T-helper 22 cell (primary cell): ENCODE measurements at places on chromosomes 11 and 22.

DNA sequence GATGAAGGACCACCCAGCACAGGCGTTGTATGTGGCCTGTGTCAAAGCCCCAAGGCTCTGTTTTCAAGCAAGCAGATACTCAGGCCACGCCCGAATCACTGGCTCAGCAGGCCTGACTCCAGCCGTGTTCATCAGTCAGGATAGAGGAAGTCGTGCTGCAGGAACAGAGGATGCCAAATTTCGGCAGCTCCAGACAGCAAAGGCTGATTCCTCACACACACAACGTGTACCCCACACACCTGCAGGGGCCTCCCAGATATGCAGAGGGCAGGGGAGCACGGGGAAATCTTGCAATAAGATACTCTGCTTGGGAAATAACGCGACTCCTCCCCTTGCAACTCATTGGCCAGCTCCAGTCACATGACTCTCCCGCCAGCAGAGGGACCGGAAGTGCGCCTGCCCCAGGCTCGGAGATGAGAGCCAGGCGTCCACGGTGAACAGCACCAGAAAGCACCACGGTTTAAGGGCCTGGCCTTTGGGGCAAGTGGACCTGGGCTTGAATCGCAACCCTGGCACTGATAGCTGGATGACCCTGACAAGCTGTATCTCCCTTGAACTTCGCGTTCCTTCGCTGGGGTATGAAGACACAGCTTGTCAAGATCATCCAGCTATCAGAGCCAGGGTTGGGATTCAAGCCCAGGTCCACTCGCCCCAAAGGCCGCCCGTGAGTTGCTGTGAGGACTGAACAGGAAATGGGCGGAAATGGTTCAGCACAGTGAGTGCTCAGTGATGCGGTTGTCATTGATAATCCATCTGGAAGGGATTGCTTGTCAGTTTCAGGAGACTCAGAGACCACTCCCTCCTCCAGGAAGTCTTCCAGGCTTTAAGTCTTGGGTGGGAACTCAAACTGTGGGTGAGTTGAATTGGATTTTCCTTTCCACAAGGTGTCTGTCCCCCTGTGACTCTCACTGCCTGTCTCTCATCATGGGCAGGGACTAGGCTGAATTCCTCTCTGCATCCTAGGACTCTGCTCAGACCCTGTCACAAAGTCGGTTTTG is 88.5 kb downstream of the MYEOV start:
- DNase-seq = no peak

DNA sequence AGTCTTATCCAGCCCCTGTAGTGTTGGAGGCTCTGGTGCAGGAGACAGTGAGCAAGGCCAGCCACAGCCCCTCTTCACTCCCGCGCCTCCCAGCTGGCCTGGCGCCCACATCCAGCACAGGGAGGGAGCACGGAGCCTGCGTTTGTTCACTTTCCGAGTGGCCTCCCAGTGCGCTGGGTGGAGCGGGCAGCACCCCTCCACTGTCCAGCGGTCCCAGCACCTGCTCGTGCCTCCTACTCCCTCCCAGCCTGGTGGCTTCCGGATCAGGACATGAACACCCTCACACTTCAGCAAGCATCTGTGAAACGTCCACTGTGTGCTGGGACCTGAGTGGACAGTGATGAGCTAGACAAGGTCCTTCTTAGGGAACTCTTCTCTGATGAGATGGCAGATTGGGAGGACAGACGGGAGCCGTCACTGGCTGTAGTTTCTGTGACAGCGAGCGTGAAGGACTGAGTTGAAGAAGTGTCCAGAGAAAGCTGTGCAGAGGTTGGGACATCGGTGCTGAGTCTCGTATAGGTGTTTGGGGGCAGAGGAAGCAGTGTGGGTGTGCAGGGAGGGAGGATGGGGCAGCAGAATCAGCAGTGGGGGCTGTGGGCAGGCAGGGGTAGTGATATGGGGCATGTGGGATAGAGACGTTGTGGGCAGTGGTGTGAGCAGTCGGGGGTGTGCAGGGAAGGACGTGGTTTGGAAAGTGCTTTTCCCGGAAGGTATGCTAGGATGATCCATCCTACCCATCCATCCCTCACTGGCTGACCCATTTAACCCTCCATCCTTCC is 256.8 kb downstream of the TBC1D22A start:
- DNase-seq = no peak

DNA sequence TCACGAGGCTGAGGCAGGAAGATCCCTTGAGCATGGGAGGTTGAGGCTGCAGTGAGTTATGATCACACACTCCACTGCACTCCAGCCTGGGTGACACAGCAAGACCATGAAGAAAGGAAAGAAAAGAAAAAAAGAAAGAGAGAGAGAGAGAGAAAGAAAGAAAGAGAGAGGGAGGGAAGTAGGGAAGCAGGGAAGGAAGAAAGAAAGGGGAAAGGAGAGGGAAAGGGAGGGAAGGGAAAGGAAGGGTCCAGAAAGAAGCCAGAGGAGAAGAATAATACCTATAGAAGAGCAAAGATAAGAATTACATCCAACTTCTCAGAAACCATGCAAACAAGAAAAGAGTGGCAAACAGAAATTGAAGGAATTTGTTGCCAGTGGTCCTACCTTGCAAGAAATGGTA is 17.2 kb upstream of the ZFTA start:
- no peak for DNase-seq

DNA sequence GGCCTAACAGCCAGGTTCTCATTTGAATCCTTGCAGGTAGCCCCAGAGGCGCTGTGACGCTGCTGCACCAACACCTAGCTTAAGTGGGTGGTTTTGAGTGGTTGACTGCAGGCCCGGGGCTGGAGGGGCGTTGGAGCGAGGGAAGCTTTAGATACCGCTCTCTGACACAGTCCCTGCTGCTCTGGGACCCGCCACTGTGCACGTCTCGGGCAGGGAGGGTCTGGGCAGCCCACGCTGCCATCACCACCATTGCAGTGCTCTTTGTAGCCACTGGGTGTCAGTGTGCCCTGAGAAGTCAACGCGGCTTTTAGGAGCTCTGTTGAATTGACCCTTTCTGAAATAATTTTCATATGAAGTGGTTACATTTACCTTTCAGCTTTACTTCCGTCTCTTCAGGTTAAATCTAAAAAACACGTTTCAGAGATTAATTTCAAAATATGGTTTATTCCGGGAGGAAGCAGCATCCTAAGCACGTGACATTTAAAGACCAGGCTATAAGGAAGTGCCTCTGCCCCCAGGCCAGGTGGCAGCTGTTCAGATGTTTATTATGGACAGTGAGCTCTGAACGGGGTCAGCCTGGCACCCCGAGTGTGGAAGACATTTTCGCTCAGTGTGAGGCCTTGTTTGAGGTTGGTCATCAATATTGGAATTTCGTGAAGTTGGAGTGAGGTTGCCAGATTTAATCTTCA is 30.9 kb upstream of the PARVB start:
- DNase-seq = no peak

GRCh38 chr22:26038365-26038764 is 130.9 kb upstream of the SEZ6L start:
- no peak for DNase-seq

- no peak for DNase-seq
Measured at GRCh38 chr11:105296806-105297205, 157.2 kb upstream of the CARD18 start.

- DNase-seq = no peak
Measured at GRCh38 chr11:21534288-21534687, 658.6 kb upstream of the ANO5 start.

DNA sequence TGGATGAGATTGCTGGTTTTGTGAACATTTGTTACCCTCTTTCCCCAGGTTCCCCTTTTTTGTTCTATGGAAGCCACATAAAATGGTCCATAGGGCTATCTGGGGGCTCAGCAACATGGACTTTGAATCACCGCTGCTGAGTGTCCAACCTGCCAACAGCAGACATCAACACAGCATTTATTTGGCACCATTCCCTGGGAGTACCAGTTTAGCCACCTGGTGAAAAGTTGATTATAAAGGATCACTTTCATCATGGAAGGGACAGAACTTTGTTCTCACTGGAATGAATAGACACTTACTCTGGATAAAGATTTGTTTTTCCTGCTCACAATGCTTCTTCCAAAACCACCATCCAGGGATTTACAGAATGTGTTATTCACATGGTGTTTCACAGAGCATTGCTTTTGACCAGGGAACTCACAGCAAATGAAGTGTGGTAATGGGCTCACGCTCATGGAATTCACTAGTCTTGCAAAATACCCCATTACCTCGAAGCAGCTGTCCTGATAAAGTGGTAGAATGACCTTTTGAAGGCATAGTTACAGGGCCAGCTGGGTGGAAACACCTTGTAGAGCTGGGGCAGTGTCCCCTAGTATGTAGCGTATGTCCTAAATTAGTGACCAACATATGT is 43.9 kb downstream of the ADM start:
- DNase-seq = no peak

- DNase-seq = no peak
Measured at GRCh38 chr11:115950660-115951059, 446.4 kb upstream of the CADM1 start.

GRCh38 chr11:17098658-17099057 is 21.2 kb upstream of the RPS13 start:
- DNase-seq = no peak

GRCh38 chr11:121572571-121573059 is 119.8 kb upstream of the SORL1-AS1 start:
- no peak for DNase-seq

DNA sequence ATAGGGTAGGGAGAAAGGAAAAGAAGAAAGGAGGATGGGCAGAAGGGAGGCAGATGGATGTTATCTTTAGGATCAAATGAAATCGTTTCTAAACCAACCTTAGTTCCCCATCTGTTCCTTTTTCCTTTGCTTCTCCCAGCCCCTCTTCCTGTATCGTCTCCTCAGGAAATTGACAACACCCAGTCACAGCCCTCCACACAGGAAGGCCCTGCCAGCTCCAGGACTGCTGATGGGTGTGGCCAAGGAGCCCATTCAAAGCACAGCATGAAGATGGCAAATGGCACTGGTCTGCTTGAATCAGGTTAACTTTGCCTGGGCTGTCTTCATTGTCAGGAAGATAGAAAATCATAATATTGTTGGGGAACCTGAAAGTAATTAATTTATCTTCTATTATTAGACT is 164.8 kb downstream of the C11orf87 start:
- DNase-seq = no peak

DNA sequence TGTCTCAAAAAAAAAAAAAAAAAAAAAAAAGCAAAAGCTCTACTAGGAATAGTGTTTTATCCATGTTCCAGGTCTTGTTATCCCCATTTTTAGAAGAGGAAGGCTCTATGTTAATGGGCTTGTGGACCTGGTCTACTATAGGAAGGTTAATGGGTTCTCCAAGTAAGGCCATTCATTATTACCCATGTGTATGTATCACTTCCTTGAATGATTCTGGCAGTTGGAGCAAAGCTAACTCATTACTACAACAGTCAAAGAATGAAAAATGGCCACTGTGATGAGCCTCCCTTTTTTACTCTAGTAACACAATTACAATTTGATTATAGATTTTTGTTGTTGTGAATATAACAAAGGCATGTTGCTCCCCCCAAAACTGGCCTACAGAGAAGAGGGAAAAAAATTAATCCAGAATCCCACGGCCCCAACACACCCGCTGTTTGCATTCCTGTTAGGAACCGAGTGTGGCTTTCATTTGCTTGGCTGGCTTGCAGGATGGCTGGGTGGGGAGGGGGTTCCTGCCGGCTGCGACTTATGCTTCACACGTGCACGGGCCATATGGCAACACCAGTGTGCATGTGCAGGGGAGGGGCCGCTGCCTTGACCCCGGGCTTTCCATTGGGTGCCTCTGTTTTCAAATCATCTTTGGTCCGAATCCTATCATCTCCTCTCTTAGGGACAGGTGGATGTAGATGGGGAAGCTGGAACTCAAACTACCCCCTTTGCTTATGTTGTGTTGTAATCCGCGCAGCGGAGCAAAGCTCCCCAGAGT is 148.8 kb downstream of the HIPK3 start:
- no peak for DNase-seq

GRCh38 chr22:40635043-40635939 is 1.2 kb downstream of the MRTFA start:
- no peak for DNase-seq
